ENCODE measurements at places on chromosomes 5 and 9.

GRCh38 chr9:130106860-130107233 lies 53.1 kb downstream of the GPR107 start:
- DNase-seq: no peak

DNA sequence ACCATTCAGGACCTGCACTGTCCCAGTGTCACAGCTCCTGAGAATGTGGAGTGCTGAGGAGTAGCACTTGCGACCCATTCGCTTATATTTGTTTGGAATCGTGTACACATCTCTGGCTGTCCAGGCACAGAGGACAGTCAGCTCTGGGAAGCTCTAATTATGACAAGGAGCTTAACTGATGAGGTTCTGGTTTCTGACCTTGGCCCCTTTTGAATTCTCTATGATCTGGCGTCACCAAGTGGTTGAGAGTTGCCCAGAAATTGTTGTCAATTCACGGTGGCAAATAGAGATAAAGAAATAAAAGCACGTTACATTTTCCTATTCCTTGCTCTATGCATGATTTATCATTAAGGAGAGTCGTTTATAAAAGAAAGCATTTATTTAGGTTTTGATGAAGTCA lies 34.9 kb upstream of the LECT2 start:
- no peak for DNase-seq

GRCh38 chr5:123813937-123814624 lies 302.1 kb downstream of the CSNK1G3 start:
- DNase-seq: peak; percentile 91

DNA sequence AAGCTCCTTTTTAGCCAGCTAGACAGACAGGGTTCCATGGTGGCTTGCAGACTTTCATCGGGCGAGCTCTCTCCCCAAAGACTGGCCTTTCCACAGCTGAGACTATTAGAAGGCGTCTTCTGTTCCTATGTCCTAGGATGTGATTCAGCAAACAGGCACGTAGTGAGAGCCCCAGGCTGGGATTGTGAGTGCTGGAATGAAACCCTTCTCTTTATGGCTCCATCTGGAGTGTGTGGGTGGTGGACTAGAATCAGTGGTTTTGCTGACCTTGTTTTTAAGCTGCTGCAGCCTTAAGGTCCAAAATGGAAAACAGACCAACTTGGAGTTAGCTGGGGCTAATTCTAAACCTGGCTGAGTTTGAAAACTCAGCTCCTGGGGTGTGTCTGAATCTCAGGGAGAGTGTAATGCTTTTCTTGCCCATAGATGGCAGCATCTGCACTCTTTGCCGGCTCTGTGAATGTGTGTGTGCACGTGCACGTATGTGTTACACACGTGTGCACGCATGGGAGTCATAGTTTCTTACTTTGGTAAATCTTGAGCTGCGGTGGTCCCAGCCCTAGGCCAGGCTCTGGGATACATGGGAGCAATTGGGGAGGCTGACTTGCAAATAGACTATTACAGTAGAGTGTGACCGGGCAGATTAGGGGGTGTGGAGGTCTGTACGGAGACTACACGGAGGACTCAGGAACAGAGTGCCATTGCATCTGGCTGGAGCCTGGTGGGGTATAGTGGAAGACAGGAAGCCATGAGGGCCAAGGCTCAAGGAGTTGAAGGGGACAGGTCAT lies 10.7 kb downstream of the GSN start:
- peak; percentile 72 for DNase-seq

DNA sequence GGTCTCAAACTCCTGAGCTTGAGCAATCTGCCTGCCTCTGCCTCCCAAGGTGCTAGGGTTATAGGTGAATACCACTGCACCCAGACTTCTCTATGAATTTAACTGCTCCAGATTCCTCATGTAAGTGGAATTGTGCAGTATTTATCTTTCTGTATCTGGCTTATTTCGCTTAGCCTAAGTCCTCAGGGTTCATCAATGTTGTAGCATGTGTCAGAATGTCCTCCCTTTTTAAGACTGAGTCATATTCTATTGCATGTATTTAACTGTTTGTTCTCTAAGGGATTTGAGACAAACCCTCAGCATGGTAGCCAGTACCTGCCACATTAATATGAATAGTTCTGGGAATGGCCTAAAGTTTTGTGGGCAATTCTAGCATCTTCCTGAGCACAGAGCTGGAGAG lies 53.9 kb upstream of the TUT7 start:
- DNase-seq: no peak

GRCh38 chr5:135190416-135191083 lies 156.5 kb upstream of the PITX1 start:
- no peak for DNase-seq

GRCh38 chr5:90294604-90295003 lies 115.0 kb downstream of the CETN3 start:
- DNase-seq: no peak

DNA sequence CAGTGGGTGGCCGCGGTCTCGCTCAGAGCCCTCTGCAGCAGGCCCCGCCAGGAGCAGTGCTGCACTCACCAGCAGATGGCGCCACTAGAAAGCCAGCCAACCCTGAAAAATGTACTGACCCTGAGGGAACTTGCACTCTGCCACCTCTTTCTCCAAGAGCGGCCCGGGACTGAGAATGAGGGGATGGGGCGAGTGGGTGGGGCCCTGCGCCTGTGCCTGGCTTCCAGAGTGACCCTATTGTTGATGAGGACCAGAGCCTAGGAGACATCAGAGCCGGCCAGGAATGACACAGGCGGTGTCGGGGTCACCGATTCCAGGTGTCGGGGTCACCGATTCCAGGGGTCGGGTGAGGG lies 2.9 kb upstream of the IL17B start:
- DNase-seq: no peak

- DNase-seq: no peak
These were observed 252.0 kb upstream of the IRX4 start for GRCh38 chr5:2134543-2135292.

DNA sequence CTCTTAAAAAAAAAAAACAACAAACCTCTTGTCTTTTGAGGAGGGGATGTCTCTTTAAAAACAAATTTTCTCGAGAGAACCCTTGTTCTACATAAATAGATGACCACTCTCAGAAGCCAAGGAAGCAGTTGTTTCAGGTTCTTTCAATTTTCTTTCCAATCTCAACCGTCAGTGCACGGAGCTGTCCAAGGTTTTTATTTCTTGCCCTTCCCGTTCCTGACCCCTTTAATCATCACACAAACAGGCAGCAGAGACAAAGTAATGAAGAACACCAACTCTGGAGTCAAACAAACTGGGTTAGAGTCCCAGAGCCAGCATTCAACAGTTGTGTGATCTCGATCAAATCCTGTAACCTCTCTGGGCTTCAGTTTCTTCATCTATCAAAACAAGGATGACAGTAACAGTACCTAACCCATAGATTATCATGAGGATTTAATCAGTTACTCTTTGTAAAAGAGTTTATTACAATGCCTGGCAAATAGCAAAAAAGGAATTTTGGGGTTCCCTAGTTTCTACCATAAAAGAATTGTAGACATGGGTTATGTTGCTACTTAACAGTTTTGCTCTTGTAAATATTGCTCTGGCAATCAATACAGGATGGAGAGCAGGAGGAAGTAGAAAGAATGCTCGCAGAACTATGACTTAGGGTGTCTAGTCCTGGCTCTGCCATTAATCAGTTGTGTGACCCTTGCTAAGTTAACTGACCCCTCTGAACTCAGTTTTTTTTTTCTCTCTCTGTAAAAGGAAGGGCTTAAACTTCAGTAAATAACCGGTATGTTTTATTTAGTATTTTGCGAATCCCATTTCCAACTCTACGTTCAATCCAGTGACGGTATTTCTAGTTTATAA lies 1.0 kb upstream of the NIM1K start:
- DNase-seq: no peak

DNA sequence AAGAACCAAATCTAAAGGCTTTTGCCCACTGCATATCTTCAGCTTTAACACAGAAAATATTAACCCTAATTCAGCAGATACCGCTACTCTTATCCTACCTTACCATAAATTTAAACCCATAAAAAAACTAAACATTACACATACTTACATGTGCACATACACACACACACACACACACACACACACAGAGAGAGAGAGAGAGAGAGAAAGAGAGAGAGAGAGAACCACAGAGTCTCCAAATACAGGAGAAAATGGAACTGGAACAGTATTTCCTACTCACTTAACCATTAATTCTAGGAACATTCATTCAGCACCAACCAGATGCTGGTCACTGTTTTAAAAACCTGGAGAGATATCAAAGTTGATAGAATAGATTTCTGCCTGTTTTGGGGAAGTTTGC lies 53.7 kb downstream of the EFNA5 start:
- no peak for DNase-seq

- no peak for DNase-seq
These were observed 133.1 kb upstream of the MAP1B start for GRCh38 chr5:71974165-71974564.

DNA sequence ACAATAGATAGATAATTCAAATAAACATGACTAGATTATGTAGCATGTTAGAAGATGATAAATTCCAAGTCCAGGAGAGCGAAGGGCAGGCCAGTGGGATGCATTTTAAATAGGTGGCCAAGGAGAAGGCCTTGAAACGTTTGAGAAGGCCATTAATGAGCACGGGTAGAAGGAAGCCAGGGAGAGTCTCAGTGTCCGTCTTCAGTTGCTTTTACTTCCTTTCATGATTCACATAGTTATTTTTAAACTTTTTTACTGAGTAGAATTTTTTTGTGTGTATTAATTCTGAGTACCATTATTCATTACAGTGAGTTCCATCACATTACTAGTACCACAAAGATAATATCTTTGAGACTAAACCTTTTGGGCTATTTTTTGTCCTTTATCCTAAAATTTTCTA lies 259.2 kb downstream of the ARRDC3 start:
- DNase-seq: no peak

GRCh38 chr5:62284946-62285891 lies 20.8 kb upstream of the KIF2A start:
- DNase-seq: no peak

DNA sequence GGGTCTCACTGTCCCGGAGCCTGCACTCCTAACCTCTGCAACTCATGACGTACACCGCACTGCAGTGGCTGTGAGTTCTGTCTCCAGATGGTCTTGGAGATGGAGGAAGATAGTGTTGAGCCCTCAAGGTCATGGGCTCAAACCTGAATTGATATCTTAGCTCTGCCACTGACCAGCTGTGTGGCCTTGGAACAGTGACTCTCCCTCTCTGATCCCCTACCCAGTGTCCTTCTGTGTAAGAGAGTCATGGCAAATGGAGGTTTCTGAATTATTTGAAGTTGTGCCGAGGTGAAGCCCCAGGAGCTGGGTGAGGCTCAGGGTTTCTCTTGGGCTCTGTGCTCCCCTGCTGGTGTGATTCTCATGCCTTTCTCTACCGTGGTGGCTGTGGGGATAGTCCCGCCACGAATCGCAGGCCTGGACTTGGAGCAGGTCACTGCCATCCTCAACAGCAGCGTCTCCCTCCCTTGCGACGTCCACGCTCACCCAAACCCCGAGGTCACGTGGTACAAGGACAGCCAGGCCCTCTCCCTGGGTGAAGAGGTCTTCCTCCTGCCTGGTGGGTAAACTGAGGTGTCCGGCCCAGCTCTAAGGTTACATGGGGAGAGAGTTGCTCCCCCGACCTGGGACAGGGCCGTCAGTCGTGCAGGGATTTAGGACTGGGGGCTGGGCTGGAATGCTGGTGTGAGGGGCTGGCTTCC lies 60.6 kb upstream of the ASS1 start:
- no peak for DNase-seq

DNA sequence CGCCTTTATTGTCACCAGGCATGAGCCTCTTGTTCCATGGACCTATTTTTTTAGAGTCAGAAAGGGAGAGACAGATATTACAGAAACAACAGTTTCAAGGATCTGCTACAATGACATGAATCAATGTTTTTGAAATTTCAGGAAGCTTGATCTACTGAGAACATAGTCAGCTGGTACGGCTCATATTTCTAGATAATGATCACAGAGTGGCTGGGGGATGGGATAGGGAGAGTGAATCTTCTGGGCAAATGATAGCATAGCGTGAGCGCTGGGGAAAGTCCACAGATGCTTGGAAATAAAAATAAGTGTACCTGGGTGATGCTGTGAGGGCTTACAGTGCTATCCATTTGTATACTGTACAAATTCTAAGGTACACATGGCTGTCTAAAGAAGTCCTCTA lies 340.4 kb downstream of the EBF1 start:
- DNase-seq: no peak

- no peak for DNase-seq
These were observed at the start of gene GPR21 for GRCh38 chr9:123033352-123033751. GPR21 (plus strand) TSS chr9:123033667; CDS start chr9:123034567, 900 bp downstream.

GRCh38 chr5:134101686-134102439 lies 12.6 kb upstream of the TCF7 start:
- DNase-seq: no peak

GRCh38 chr9:110330484-110331105 lies 7.1 kb downstream of the TXNDC8 start:
- DNase-seq: no peak

GRCh38 chr9:70553707-70554673 lies 139.5 kb upstream of the KLF9 start:
- DNase-seq: peak; percentile 90

DNA sequence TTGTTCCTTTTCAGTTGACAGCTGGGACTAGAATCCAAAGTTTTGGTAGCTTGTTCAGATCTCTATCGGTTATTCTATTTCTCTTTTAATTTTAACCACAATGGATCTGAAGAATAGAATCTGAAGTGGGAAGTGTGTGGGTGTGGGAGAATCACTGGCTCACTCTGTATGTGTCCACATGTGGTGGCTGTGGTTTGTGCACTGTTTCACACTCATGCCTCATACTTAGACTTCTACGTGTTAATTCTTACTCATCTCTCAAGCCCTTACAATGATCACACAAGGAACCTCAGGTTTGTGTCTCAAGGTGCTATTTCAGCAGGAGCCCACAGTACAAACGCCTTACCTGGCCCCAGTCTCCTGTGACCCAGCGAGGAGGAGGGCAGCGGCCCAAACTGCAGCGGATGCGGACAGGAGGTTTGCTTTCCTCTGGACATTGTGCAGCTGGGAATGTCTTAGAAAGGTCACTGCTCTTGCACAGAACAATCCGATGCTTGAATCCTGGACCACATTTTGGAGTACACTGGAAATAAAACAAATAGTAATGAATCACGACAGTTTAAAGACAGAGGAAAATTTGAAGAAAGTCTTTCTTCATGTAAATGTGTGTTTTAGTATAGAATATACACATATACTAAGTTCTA lies 309.1 kb downstream of the ADAMTS6 start:
- no peak for DNase-seq

DNA sequence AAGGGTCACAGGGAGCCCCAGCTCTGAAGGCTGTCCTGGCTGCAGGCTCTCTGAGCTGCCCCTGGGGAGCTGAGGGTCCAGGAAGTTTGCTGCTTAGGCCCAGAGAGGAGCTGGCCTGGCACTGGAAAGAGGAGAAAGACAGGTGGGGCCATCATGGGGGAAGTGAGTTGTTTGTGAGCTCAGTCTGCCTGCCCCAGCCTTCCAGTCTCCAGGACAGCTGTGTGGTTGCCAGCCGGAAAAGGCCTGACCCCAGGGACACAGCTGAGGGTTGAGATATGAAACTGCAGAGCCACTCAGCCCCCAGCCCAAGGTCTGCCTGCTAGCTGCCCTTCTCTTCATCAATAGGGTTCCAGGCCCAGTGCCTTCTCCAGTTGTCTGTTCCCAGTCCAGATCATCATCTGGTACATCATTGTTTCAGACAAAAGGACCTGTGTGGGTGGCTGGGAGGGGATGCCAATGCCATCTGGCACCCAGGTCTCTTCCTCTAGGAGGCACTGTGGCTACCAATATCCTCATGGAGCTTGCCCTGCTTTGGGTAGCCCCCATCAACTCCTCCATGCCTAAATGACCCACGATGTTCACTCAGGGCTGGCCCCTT lies 4.3 kb upstream of the DDX41 start:
- no peak for DNase-seq

- DNase-seq: no peak
These were observed 81.0 kb downstream of the MRPL36 start for GRCh38 chr5:1718669-1719068.
